ENCODE measurements at places on chromosomes 5 and 9.

DNA sequence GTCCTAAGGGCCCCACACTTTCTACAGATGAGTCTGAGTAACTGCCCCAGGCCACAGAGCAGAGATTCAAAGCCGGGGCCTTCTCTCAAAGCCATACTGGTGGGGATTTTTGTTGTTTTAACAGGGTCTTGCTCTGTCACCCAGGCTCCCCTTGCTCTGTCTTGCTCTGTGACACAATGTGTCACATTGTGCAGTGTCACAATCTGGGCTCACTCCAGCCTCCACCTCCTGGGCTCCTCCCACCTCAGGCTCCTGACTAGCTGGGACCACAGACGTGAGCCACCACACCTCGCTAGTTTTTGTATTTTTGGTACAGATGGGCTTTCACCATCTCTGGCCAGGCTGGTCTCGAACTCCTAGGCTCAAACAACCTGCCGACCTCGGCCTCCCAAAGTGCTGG lies 8.6 kb downstream of the AGPAT2 start:
- DNase-seq = no peak

- DNase-seq = no peak
Observed at GRCh38 chr5:34026089-34026761, 16.8 kb downstream of the C1QTNF3 start.

DNA sequence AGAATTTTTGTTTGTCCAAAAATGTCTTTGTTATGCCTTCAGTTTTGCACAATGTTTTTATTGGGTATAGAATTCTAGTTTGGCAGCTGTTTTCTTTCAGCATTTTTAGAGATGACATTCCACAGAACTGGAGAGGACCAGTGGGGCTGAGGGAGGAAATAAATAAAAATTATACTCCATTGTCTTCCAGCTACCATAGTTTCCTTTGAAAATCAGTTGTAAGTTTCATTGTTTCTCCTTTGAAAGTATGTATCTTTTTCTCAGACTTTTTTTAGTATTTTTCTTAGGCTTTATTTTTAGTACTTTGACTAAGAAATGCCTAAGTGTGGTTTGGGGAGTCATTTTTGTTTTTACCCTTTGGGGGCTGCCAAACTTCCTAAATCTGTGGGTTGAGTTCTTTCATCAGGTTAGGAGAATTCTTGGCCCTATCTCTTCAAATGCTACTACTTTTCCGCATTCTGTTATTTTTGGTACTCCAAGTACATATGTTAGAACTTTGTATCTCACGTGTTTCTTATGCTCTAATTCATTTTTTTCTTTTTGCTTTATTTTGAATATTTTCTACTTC lies 15.2 kb upstream of the FBLL1 start:
- DNase-seq = no peak

GRCh38 chr5:157189223-157189622 lies 8.6 kb downstream of the ITK start:
- no peak for DNase-seq

GRCh38 chr9:8287501-8287900 lies 487.9 kb upstream of the DMAC1 start:
- DNase-seq = no peak

- no peak for DNase-seq
Observed at GRCh38 chr5:148713735-148714508, 59.6 kb upstream of the HTR4 start.

GRCh38 chr9:114216081-114216480 lies 60.7 kb downstream of the COL27A1 start:
- peak; percentile 10 for DNase-seq

DNA sequence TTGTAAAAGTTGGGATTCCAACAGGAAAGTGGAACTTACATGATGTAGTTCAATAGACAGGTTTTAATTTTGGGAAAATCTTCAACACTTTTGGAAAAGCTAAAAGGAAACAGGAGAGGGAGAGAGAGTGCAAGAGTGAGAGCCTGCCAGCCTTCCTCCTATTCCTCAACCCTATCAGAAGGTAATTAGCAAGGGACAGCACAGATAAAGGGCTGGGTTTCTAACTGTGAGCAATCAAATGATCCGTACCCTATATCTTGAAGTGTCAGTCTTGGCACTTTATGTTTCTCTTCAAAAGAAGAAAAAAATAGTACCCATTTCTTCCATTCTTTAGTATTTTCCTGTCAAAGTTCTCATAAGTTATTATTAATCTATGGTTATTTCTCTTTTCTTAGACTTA lies 79.4 kb downstream of the FER start:
- DNase-seq = no peak

DNA sequence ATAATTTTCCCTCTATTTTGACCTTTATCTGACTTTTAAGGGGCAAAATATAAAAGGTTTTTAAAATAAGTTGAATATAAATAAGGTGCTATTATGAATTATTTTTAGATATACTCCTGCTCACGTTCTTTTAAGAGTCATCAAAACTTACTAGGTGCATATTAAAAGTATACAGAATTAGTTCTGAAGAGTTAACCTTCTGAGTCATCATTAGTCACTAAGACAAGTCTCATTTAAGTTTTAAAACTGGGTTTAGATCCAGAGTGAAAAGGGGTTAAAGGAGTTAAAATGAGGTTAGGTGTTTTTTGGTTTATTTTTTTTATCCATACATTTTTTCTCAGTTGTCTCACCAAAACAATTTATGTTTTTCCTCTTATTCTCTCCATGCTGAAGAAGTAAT lies 41.7 kb downstream of the SMIM15 start:
- DNase-seq = no peak

DNA sequence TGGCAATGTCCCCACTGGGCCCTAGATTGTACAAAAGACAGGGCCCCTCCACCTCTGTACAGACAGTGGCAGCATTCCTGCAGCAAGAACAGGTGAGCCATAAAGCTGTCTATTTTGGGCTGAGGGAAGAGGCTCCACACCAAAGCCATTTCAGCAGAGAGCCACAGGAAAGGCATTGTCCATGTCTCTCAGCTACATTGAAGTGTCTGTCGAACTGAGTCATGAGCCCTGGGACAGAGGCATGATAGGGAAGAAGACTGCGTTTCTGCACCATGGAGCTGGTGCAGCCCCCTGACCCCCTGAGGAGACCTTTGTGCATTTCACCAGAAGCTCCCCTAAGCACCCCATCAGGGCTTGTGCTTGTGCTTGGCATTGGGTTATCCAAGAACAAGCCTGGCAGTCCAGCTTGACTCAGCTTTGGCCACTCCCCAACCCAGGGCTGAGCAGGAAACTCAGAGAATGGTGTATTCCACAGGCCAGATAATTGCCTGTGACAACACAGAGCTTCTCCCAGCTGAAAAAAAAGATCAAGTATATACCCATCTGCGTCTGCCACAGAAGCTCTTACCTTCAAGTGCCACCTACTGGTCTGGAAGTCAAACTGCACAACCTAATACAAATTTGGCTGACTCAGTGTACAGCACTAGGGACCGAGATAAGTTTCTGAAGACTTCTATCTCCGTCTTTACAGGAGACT lies 5.9 kb upstream of the FRMD3 start:
- DNase-seq = peak; percentile 93

DNA sequence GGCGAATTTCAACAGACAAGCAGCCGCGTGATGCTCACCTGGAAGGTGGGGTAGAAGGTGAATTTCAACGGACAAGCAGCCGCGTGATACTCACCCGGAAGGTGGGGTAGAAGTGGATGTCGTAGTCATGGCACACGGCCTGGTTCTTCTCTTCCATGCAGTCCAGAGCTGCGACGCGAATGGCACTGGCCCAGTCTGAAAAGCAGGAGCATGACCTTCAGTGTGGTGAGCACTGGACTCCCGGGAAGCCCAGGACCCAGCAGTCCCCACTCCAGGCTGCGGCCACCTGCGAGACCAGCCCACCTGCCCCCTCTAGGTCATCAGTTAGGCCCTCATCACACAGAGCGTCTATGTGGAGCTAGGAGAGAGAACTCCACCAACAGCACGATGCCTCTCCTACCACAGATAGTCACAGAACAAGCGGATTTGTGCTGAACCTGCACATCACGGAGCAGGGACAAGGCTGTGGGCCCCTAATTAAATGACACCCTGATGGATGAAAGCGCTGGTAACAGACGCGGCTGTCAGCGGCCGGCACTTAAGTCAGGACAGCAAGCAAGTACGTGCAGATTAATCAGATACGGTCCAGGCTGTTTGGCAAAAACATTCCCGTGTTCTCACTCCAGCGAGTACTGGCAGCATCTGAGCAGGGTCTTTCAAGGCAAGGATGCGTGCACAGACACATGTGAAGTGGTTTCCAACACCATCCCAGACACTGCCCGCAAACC lies 18.8 kb downstream of the QSOX2 start:
- DNase-seq = no peak

GRCh38 chr5:95759634-95760033 lies 28.5 kb downstream of the RHOBTB3 start:
- peak; percentile 38 for DNase-seq

DNA sequence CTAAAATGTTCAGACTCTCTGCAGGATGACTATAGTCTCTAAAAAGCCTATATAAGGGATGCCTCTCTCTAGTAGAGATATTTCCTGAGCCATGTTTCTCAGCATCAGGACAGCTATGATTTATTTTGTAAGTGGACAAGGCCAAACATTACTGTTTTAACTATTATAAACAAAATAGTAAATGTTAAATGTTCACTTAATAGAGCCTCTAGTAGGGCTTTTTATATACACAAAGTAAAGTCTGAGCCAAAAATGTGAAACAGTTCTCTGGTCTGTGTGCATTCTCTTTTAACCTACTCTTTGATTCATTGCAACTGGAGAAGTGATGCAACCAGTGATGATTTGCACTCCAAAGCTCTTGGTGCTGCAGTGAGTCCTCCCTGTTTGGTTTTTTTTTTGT lies 220.5 kb downstream of the GDNF start:
- no peak for DNase-seq

- DNase-seq = no peak
Observed at GRCh38 chr9:36676091-36676490, 103.4 kb downstream of the MELK start.

DNA sequence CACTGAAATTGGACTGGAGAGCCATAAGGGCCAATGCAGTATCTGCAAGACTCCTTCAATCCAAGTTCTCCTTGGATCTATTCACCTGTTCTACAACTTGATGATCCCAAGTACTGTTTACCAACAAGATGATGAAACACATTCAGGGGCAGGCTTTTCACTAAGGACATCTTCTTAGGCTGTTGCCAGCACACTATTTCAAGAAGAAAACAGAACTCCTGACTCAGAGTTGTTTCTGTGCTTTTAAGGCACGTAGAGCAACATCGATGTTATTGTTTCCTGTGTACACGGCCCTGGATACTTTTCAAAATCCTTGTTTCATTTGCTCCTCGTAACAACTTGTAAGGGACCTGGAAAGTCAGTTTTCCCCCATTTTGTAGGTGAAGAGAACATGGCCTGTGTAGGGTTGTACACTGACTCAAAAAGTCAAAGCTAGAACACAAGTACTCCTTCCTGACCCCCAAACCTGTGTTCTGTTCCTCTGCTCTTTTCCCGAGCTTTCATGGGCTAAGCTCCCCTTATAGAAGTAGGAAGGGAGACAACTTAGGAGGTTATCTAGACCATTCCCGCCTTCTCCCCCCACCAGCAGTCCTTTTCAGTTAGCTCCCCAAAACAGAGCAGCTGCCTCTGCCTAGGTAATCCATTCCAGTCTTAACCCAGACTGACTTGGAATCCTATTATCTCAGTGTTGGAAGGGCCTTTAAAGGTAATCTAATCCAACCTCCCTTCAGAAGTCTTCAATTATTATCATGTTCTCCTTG lies 5.2 kb upstream of the MGAT1 start:
- no peak for DNase-seq
